ENCODE measurements at places on chromosomes 7 and 10.

DNA sequence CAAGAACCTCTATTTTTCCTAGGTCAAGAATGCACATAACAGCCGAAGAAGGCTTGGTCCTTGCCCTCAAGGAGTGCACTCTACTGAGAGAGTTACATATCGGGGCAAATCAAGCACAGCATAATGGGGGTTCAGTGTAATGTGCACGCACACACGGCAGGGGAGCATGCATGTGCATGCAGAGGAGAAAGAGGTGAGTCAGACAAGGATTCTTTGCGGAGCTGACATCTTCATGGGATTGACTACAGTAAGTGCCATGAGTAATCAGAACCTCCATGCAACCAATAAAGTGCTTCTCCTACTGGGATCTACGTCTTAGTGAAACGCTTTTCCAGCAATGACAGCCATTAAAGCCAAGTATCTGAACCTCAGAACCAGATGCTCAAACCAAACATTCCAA lies 123.6 kb downstream of the RNF216 start:
- DNase-seq, result no peak

- no peak for DNase-seq
Measured at GRCh38 chr7:5200561-5201235, 10.7 kb downstream of the WIPI2 start.

GRCh38 chr7:4383584-4383983 lies 298.5 kb upstream of the FOXK1 start:
- no peak for DNase-seq

GRCh38 chr7:67496589-67496988 lies 500.0 kb downstream of the TYW1 start:
- no peak for DNase-seq

- DNase-seq, result no peak
Measured at GRCh38 chr7:94160719-94161435, 156.7 kb upstream of the BET1 start.

DNA sequence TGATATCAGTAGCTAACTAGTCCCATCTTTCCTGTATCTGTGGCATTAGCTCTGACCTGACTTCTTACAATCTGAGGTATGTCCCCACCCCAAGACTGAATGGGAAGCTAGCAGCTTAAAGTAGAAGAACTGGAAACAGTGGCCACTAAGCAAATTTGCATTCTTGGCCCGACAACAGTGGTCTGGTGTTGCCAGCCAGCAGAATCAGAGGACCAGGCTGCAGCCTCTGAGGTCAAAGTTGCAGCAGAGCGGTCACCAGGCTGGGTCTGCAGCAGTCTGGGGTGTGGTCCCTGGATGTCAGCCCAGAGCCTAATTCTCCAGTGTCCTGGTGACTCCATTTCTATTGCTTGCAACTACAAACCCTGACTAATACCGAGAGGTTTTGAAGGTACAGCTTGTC lies 26.3 kb downstream of the FAM107B start:
- DNase-seq, result no peak

DNA sequence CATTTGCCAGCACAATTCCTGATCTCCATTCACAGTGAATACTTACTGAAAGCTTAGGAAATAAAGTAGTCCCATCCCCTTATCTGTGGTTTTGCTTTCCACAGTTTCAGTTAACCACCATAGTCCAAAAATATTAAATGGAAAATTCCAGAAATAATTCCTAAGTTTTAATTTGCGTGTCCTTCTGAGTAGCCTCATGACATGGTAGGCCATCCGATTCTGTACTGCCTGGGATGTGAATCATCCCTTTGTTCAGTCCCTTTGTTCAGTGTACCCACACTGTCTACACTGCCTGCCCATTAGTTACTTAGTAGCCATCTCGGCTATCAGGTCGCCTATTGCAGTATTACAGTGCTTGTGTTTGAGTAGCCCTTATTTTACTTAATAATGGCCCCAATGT lies 14.2 kb downstream of the RAB11FIP2 start:
- no peak for DNase-seq

- no peak for DNase-seq
Measured at GRCh38 chr7:46076527-46076926, 155.5 kb upstream of the IGFBP3 start.

- no peak for DNase-seq
Measured at GRCh38 chr7:50262916-50263690, 41.4 kb upstream of the IKZF1 start.

DNA sequence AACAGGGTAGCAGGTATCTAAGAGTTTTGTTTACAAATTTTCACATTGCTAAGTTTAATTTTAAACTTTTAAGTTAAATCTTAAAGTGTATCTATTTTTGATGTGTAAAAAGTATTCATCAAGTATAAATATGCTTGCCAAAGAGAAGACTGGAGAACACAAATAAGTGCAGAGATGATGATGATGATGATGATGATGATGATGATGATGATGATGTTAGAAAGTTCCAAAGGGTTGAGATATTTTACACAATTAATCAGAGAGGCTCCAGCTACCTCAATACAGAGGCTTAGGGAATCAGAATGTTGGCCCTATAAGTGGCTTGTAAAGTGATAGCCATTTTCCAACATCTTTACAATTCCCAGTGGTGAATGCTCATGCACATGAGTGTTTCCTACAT lies 209.0 kb upstream of the NPVF start:
- DNase-seq, result no peak

GRCh38 chr10:7428673-7429350 lies 18.0 kb upstream of the SFMBT2 start:
- no peak for DNase-seq

- DNase-seq, result no peak
Measured at GRCh38 chr7:157165987-157166386, 27.3 kb downstream of the UBE3C start.

GRCh38 chr7:30157204-30157603 lies 22.4 kb downstream of the MTURN start:
- no peak for DNase-seq

GRCh38 chr10:44323838-44324237 lies 61.1 kb downstream of the CXCL12 start:
- DNase-seq, result no peak

DNA sequence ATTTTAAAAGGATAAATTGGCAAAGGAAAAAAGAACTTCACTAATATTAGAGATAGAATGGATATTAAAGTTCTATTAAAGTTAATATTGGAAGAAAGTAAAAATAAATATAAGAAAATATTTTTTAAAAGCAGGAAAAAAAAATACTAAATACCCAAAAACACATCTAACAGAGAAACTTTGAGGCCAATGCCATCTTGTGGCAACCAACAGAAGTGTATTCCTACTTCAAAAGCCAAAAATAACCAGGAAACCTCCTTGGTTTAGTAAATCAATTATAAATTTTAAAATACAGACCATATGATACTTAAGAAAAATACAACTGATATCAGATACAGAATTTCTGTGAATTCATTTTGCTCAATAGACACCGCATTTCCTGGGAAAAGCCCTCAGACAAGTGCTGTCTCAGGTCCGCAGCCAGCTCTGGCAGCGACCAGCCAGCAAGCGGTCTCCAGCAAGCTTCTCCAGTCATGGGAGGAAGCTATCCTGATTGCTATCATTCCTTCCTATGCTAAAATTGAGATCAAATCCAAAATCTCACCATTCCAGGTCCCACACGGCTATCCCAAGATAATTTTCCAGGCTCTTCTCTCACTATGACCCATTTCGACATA lies 65.3 kb downstream of the LMBR1 start:
- DNase-seq, result no peak
